ENCODE measurements at places on chromosomes 6 and 20.

GRCh38 chr6:119257726-119258125 is 91.8 kb downstream of the MAN1A1 start:
- peaks cover 15% of the 10 kb centered on the region for H3K4me1 ChIP-seq
- H3K27me3 ChIP-seq: no peaks in the 10 kb centered on the region
- no peak overlapping the region for H3K27ac ChIP-seq
- peaks cover 3% of the 10 kb centered on the region for H3K36me3 ChIP-seq
- no peak overlapping the region for H3K4me3 ChIP-seq

DNA sequence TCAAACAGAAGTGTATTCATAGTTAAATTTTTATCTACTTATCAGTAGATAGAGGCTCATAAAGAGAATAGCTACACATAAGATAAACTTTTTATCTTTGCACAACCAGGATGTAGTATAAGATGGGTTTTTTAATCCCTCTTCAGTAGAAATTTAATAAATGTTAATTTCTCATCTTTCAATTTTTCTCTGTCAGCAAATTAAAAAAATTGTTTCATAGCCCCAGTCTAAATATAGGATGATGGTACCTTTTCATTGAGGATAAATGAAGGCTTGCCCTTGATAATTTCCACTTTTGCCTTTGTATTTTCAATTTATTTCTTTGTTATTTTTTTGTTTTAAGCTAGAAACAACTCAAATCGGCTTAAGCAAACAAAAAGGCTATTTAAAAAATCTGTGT is 251.2 kb upstream of the NOX3 start:
- H3K27ac ChIP-seq: no peak overlapping the region
- no peaks in the 10 kb centered on the region for H3K27me3 ChIP-seq
- H3K36me3 ChIP-seq: no peaks in the 10 kb centered on the region
- DNase-seq: no peak
- no peaks in the 10 kb centered on the region for H3K4me1 ChIP-seq

DNA sequence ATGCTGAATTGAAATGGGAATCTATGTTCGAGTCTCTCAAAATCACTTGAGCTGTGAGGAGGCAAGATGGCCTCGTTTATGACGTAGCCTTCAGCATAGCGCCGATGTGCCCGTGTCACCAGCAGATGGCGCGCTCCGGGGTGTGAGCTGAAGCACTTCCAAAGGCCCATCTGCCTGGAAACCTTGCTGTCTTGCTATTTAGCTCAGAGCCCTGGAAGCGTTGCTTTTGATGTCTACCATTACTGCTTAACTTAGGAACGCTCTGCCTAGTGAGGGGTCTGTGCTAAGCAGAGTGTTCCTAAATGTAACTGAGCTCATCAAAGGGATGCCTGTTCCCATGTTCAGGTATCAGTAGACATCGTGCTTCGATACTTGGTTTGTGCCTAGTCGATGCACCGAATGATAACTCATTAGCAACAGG is 67.7 kb downstream of the SYCP2L start:
- no peak overlapping the region for H3K4me3 ChIP-seq
- H3K4me1 ChIP-seq: no peaks in the 10 kb centered on the region
- DNase-seq: peak; percentile 37
- peaks cover 21% of the 10 kb centered on the region for H3K27me3 ChIP-seq
- peaks cover 4% of the 10 kb centered on the region for H3K36me3 ChIP-seq

DNA sequence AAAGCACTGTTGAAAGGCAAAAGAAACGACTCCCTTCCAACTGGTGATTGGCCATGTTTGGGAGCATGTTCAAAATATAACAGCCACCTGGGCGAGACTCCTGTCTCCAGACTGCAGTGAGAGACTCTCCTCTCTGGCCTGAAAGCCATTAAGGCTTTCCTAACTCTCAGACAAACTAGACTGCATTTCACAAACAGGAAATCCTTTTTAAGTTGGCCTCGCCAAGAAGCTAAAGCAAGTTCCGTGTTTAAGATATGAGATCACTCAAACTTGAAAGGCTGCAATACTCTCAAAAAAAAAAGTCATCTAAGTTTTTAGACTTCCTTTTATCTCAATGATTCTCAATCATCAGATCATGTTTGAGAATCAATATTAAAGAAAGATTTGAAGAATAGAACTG is 117.0 kb downstream of the TFAP2A start:
- peaks cover 7% of the 10 kb centered on the region for H3K27me3 ChIP-seq
- H3K27ac ChIP-seq: no peak overlapping the region
- no peaks in the 10 kb centered on the region for H3K4me1 ChIP-seq

- peak overlapping the region; percentile 98 for H3K27ac ChIP-seq
- H3K4me3 ChIP-seq: peak overlapping the region; percentile 93
- H3K36me3 ChIP-seq: no peaks in the 10 kb centered on the region
- no peak for DNase-seq
- H3K4me1 ChIP-seq: peaks cover 46% of the 10 kb centered on the region
- no peaks in the 10 kb centered on the region for H3K27me3 ChIP-seq
Observed at GRCh38 chr6:36442103-36442670, 467 bp downstream of the PXT1 start.

- H3K4me1 ChIP-seq: no peaks in the 10 kb centered on the region
- no peak overlapping the region for H3K27ac ChIP-seq
- H3K4me3 ChIP-seq: no peak overlapping the region
- no peaks in the 10 kb centered on the region for H3K36me3 ChIP-seq
- no peak for DNase-seq
Observed at GRCh38 chr20:6831461-6831860, 64.0 kb downstream of the BMP2 start.

DNA sequence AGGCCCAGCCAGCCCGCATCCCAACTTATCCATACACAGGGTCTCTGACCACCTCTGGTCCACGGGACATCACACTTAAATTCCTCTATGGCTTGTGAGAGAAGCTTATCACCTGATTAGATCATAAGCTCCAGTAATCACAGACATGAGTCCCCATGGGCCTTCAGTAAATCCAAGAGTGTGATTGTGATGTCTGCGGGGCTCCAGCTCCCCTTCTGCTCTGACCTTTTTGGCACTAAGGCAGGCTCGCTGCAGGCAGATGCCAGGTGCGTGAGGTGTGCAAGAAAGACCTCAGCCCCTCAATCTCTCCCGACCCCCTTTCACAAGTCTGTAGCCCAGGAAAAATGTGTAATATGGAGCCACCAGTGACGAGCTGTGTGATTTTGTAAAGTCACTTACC is 127.6 kb upstream of the DUSP22 start:
- DNase-seq: no peak
- no peak overlapping the region for H3K27ac ChIP-seq
- no peaks in the 10 kb centered on the region for H3K4me1 ChIP-seq
- no peaks in the 10 kb centered on the region for H3K36me3 ChIP-seq

- DNase-seq: no peak
- no peaks in the 10 kb centered on the region for H3K36me3 ChIP-seq
- peaks cover 3% of the 10 kb centered on the region for H3K27me3 ChIP-seq
- H3K4me1 ChIP-seq: peaks cover 6% of the 10 kb centered on the region
Observed at GRCh38 chr20:52469128-52469527, 277.5 kb upstream of the ZFP64 start.

GRCh38 chr6:43781941-43782704 is 12.1 kb downstream of the VEGFA start:
- H3K4me3 ChIP-seq: no peak overlapping the region
- no peak for DNase-seq
- no peaks in the 10 kb centered on the region for H3K27me3 ChIP-seq
- no peaks in the 10 kb centered on the region for H3K36me3 ChIP-seq

GRCh38 chr6:104952911-104953399 is 4.0 kb upstream of the LIN28B start:
- peaks cover 70% of the 10 kb centered on the region for H3K27me3 ChIP-seq
- H3K36me3 ChIP-seq: peaks cover 22% of the 10 kb centered on the region
- no peak overlapping the region for H3K27ac ChIP-seq

DNA sequence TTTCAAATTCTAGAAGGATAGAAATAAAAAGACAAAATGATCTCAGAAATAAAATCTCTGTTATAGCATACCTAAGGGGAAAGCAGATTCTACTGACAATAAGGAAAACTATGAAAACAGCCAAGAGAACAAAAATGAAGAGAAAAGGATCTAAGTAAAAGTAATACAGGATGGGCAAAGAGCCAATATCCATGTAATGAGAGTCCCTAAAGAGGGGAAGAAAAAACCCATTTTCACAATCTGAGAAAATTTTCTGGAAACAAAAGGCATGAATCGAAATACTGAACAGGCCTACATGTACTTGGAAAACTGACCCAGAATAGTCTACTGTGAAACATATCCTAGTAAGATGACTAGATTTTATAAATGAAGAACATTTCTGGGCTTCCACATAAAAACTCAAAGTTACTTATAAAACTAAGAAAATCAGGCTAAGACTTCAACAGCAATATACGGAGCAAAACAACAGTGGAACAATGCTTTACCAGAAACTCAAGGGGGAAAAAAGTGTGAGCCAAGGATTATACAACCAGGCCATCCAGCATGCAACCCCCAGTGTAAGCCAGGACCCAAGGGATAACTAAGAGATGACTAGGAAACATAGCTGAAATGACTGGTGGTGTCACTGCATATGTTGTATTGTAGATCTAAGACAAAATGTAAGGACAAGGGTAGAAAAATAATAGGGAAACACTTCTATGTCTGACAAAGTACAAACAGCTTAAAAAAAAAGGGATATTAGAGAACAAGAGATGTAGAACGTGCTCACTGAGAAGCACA is 10.2 kb downstream of the NAPB start:
- no peak overlapping the region for H3K27ac ChIP-seq
- no peaks in the 10 kb centered on the region for H3K27me3 ChIP-seq
- H3K36me3 ChIP-seq: no peaks in the 10 kb centered on the region
- DNase-seq: no peak

DNA sequence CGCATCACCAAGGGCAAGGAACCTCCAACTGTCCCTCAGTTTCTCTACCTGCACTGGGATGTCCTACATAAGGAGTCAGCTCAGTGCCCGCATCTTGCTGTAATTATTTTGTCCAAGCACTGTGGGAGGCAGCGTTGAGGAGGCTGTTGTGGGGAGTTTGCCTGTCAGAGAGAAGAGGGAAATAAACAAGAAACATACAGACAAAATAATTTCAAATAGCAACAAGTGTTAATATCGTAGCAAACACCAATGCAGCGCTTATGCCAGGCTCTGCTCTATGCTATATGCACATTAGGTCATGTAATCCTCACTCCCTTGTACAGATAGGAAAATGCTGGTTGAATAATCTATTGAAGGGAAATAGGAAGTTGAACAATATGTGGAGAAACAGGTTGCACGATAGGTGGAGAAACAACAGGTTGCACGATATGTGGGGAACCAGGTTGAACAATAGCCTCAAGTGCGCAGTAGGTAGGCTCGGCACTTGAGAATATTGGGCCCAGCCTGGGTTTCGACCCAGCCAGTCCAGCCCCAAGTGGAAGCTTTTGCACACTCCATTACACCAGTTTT is 91.2 kb upstream of the SIRPA start:
- peak overlapping the region; percentile 60 for H3K4me3 ChIP-seq
- H3K27me3 ChIP-seq: peaks cover 59% of the 10 kb centered on the region
- H3K27ac ChIP-seq: no peak overlapping the region

DNA sequence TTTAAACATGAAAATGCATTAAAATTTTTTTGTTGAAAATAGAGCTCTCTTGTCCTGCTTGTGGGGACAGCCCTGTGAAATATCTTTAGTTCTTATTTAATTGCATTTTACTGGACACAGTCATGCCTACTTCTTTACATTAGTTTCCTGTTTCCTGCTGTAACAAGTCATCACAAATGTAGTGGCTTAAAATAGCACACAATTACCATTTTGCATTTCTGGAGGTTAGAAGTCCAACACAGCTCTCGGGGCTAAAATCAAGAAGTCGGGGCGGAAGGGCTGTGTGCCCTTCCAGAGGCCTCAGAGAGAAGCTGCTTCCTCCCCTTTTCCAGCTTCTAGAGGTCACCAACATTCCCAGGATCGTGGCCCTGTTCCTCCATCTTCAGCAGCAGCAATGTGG is 29.4 kb downstream of the PNLDC1 start:
- peaks cover 39% of the 10 kb centered on the region for H3K4me1 ChIP-seq
- H3K27me3 ChIP-seq: no peaks in the 10 kb centered on the region
- H3K36me3 ChIP-seq: no peaks in the 10 kb centered on the region
- H3K27ac ChIP-seq: peak overlapping the region; percentile 70
- H3K4me3 ChIP-seq: no peak overlapping the region
- no peak for DNase-seq

- H3K4me3 ChIP-seq: no peak overlapping the region
- no peak overlapping the region for H3K27ac ChIP-seq
- H3K27me3 ChIP-seq: no peaks in the 10 kb centered on the region
Observed at GRCh38 chr20:44728801-44729443, 13.8 kb downstream of the CCN5 start.

DNA sequence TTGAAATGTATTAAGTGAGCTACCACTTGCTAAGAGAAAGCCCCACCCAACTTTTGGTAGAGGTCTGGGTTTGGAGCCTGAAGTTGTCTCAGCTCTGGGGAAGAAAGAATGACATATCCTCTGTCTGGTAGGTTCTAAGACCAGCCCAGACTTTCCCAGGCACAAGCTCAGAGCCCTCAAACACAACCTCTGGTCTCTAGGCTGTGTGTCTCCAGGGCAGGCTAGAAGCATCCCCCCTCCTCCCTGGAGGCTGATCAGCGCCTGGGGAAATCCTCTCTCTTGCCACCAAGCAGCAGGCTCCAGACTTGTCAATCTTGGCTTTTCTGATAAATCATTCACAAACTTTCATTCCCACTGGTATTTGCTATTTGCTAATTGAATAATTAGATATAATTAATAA is 226.5 kb upstream of the CST7 start:
- no peak overlapping the region for H3K27ac ChIP-seq
- H3K4me3 ChIP-seq: no peak overlapping the region
- DNase-seq: no peak

DNA sequence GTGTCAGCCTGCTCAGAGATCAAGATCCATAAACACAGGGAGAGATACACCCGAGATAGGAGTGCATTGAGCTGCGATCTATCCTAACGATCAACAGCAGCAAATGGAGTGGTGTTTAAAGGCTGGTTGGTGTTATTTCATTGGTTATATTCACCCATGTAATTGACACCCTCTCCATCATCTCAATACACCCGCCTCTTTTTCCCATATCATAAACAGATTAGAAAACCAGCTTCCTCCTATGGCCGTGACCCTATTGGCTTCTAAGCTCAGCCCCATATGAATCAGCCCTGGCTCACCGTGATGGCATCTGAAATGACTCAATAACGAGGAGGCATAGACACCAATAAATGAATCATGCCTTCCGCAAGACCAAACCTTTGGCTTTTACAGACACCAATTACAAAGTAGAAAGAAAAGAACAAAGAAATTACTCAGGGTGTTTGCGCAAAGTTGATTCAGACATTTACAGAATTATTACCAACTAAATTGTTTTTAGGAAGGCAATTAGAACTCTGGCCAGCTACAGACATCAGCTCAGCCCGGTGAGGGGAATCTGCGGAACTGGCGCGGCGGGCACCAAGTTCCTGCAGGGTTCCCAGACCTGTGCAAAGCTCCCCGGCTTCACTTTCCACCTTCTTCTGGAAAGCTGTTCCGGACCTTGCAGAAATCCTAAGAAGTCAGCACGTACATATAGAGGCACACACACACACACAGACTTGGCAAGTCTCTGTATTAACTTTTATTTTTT is 11.5 kb downstream of the PMEPA1 start:
- no peak for DNase-seq
- H3K4me3 ChIP-seq: no peak overlapping the region
- no peaks in the 10 kb centered on the region for H3K36me3 ChIP-seq

GRCh38 chr6:152474354-152474753 is 162.8 kb downstream of the SYNE1 start:
- no peak overlapping the region for H3K4me3 ChIP-seq
- no peak for DNase-seq
- H3K36me3 ChIP-seq: no peaks in the 10 kb centered on the region
- H3K27me3 ChIP-seq: peaks cover 3% of the 10 kb centered on the region

All from naive thymus-derived CD8-positive, alpha-beta T cell (primary cell).